ENCODE measurements at places on chromosomes 12 and 14. TPM values are rescaled to one million over a fixed set of nuclear protein-coding genes. Genes with fewer than 3 reads are reported as not detected.

The IL26 gene
- total RNA-seq: 0.11 TPM

DNA sequence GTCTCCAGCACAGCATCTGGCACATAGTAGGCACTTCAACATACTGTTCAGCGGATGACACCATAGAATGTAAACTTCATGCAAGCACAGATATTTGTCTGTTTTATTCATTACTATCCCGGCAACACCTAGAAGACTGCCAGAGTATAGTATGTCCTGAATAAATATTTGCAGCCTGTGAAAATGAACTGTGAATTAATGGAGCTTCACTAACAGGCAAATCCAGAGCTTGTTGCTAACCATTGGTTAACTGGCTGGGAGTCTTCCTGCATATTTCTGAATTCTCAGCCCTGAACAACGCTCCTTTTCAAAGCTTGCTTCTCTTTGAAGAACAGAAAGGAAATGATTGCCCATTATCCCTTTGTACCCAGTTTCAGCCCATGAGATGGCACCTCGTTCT is 243.3 kb upstream of the CRY1 start:
- H3K4me3 ChIP-seq: no peak overlapping the region
- DNase-seq: no peak
- H3K27me3 ChIP-seq: no peaks in the 10 kb centered on the region

GRCh38 chr14:104925855-104926609 is 1.4 kb downstream of the PLD4 start:
- DNase-seq: no peak
- H3K36me3 ChIP-seq: peaks cover 10% of the 10 kb centered on the region
- no peak overlapping the region for H3K4me3 ChIP-seq
- no peak overlapping the region for H3K27ac ChIP-seq
- H3K4me1 ChIP-seq: peaks cover 4% of the 10 kb centered on the region

GRCh38 chr12:132282950-132283771 is 46.2 kb downstream of the GALNT9 start:
- H3K36me3 ChIP-seq: peaks cover 36% of the 10 kb centered on the region
- H3K4me1 ChIP-seq: peaks cover 31% of the 10 kb centered on the region
- peaks cover 24% of the 10 kb centered on the region for H3K27me3 ChIP-seq
- H3K4me3 ChIP-seq: no peak overlapping the region
- no peak overlapping the region for H3K27ac ChIP-seq
- DNase-seq: no peak

- no peaks in the 10 kb centered on the region for H3K27me3 ChIP-seq
- no peak overlapping the region for H3K27ac ChIP-seq
- H3K36me3 ChIP-seq: no peaks in the 10 kb centered on the region
Observed at GRCh38 chr14:106778986-106779385, 1252.6 kb downstream of the TMEM121 start.

The DBX2 gene
- 5.0 TPM for total RNA-seq

- no peak overlapping the region for H3K4me3 ChIP-seq
- no peaks in the 10 kb centered on the region for H3K4me1 ChIP-seq
- H3K27me3 ChIP-seq: no peaks in the 10 kb centered on the region
- no peak for DNase-seq
- H3K36me3 ChIP-seq: no peaks in the 10 kb centered on the region
- H3K27ac ChIP-seq: no peak overlapping the region
Observed at GRCh38 chr12:69022674-69023073, 89.7 kb upstream of the CPM start.

DNA sequence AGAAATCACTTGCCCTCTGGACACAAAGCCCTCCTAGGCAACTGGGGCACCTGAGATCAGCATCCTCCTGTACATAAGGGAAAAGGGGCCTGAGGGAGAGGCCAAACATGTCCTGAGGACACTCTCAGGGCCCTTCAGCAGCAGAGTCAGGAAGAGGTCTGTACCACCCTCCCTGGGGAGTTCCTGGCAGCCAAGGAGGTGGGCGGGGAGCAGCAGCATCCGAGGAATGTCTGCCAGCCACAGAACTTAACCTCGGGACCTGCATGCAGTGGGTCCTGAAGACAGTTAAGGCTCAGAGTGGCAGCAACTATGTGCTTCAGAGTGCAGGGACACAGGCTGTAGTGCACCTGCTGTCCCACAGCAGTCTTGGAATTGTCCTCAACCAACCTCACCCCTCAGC is 62.1 kb downstream of the SPTB start:
- DNase-seq: no peak
- peaks cover 8% of the 10 kb centered on the region for H3K36me3 ChIP-seq
- H3K27ac ChIP-seq: no peak overlapping the region
- H3K4me3 ChIP-seq: no peak overlapping the region

DNA sequence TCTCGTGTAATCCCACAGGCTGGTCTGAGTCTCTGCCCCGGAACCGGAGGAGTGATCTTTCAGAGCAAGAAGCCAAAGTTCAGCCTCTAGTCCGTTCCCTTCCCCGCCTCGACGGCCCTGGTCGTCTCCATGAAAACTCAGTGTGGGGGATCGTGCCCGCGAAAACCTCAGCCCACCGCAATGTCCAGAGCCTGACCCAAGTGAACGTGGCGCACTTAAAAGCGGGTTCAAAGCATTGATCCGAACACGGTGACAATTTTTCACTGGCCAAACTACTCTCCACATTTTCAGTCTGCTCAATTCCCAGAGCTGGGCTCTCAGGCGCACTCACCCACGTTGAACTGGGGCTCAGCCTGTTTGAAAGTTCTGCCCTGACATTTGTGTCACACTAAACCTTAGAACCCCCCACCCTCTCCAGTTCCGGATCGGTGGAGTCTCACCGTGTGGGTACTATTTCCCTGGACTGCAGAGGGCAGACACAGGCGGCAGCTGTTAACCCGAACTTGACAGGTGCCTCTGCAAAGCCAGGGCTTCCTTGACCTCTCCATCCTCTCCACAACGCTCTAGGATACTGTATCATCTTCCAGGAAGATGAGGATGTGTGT is 886 bp upstream of the PRICKLE1 start:
- H3K4me3 ChIP-seq: peak overlapping the region; percentile 56
- no peaks in the 10 kb centered on the region for H3K36me3 ChIP-seq
- no peak for DNase-seq
- H3K27me3 ChIP-seq: peaks cover 13% of the 10 kb centered on the region

DNA sequence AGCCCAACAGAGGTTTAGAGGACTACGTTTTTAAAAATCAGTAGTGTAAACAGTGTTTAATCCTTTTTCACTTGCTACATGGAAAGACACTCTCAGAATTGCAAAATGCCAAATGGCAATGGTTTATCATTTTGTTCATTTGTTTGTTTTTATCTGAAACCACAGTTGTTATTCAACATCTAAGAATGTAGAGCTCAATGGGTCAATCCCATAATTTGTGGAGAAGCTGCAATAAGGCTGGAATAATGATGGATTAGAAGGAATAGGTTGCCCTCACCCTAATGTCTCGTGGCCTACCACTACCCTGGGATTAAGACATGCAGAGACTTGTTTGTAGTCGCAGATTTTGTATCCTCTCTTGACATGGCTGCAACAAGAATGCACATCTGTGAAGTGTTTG is 115.7 kb downstream of the LLPH start:
- no peaks in the 10 kb centered on the region for H3K4me1 ChIP-seq
- no peaks in the 10 kb centered on the region for H3K36me3 ChIP-seq
- H3K4me3 ChIP-seq: no peak overlapping the region
- H3K27ac ChIP-seq: no peak overlapping the region
- no peak for DNase-seq
- H3K27me3 ChIP-seq: no peaks in the 10 kb centered on the region

Measured in spinal cord (tissue), 10 donors.